ENCODE measurements at places on chromosomes 16 and 17.

DNA sequence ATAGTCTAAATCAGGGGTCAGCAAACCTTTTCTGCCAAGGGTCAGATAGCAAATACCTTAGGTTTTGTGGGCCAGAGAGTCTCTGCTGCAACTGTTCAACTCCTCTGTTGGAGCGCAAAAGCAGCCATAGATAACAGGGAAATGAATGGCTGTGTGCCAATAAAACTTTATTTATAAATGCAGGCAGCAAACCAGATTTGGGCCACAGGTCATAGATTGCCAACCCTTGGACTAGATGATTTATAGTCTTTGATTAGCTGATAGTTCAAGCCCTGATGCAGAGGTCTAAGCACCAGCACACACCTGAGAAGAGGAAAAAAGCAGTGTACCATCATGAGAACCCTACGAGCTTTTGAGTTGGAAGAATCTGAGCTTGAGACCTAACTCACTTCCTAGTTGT is 86.0 kb upstream of the DYNLRB2 start:
- DNase-seq = no peak

- DNase-seq = peak; percentile 20
Observed at GRCh38 chr17:4920351-4921048, 11.6 kb upstream of the GP1BA start.

DNA sequence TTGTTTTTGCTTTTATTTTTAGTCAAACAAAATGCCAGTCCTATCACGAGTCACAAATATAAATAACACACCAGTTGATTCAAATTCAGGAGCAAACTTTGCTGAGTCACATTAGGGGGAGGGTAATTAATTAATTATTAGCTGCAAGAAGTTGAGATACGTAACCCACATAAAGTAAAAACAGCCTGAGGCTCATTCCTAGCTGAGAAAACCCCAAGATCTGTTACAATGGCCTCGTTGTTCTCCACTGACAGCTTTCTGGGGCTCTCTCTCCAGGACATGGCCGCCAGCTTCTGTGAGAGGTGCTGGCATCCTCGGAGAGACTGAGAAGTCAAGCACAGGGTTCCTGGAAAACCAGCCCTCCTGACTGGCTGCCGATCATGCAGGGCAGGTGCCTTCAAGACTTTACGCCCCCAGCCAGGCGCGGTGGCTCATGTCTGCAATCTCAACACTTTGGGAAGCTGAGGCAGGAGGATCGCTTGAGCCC is 11.1 kb downstream of the RAB40B start:
- DNase-seq = no peak

- DNase-seq = no peak
Observed at GRCh38 chr17:21140911-21141310, 14.1 kb downstream of the DHRS7B start.

DNA sequence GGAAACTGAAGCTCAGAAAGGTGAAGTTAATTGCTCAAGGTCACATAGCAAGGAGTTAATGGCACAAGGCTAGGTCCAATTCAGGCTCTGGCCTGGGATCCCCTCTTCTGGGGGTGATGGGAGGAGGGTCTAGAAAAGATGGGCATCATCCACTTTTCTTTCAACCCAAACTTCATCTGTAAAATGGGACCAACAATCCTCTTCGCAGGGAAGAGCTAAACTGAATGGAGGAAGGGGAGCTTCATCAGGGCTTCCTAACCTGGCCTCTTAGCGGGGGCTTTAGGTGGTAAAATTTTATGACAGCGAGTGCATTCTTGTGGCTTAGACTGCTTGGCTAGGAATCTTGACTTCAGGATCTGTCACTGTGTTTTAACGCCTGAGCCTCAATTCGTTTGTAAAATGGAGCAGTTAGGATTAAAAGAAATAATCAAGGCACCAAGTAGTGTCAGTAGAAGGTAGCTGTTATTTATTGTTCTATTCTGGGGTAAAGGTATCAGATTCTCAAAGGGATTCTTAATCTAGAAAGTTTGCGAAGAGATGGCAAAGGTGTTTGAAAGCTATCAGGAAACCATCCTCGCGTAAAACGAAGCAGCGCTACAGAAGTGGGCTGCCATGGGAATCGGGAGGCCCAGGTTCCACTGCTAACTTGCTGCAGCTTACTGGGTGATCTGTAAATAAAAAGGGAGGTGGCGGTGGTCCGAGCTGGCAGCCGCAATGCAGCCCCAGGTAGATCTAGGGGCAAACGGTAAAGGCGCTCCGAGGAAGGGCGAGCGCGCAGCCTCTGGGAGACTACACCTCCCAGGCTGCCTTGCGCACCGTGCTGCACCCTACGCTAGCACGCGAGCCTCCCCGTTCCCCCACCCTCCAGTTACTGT is 1.5 kb upstream of the SRCAP start:
- no peak for DNase-seq

DNA sequence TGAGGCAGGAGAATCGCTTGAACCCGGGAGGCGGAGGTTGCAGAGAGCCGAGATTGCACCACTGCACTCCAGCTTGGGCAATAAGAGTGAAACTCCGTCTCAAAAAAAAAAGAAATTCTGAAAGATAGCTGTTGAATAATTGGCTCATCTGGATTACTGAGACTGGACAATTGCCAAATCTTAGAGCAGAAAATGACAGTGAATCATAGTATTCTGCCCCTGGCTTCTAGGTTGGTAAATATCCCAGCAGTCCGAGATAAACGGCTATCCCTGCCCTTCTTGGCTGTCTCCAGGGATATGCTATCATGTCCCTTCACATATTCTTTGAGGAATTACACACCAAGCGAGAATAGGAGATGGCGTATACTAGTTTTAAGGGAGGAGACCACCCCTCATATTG is 35.5 kb upstream of the METTL16 start:
- no peak for DNase-seq

GRCh38 chr17:42519546-42520491 is 16.2 kb upstream of the NAGLU start:
- DNase-seq = no peak

GRCh38 chr17:44780161-44780560 is 21.4 kb downstream of the ADAM11 start:
- DNase-seq = no peak

DNA sequence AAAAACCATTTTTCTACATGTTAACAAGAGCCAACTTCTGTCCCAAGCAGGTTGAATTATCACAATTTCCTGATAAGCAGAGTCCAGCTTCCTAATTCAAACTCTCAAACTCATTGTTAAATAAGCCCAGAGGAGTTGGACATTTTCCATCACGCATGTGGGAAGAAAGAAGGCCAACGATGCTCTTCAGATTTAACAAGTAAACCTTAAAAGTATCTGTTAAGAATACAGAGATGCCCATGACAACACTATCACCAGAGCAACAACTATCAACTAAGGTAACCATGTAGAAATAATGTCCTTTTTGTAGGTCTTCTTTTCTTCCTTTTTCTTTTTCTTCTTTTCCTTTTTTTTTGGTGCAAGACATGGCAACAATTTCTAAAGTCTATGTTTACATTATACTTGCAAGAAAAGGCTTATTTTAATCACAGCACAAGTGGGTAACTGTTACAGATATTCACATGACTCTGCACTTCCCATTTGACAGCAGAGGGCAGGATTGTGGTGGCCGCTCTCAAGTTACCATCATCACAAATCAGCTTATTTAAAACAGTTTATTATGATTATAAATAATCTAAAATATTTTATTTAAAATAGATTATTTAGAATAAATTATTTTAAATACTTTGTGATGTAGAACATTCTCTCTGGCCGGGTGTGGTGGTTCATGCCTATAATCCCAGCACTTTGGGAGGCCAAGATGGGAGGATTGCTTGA is 35.7 kb upstream of the DHRS7B start:
- no peak for DNase-seq

DNA sequence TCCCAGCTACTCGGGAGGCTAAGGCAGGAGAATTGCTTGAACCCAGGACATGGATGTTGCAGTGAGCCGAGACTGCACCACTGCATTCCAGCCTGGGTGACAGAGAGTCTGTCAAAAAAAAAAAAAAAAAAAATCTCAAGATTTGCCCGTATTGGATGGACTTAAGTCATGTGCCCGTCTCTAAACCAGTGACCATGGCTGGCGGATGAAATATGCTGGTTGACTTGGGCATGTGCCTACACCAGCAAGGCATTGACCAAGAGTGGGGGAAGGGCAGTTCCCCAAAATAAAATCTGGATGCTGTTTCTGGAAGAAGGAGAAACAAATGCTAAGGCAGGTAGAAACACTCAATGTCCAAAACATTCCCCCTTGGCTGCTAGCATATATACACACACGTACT is 21.5 kb upstream of the COL1A1 start:
- no peak for DNase-seq

DNA sequence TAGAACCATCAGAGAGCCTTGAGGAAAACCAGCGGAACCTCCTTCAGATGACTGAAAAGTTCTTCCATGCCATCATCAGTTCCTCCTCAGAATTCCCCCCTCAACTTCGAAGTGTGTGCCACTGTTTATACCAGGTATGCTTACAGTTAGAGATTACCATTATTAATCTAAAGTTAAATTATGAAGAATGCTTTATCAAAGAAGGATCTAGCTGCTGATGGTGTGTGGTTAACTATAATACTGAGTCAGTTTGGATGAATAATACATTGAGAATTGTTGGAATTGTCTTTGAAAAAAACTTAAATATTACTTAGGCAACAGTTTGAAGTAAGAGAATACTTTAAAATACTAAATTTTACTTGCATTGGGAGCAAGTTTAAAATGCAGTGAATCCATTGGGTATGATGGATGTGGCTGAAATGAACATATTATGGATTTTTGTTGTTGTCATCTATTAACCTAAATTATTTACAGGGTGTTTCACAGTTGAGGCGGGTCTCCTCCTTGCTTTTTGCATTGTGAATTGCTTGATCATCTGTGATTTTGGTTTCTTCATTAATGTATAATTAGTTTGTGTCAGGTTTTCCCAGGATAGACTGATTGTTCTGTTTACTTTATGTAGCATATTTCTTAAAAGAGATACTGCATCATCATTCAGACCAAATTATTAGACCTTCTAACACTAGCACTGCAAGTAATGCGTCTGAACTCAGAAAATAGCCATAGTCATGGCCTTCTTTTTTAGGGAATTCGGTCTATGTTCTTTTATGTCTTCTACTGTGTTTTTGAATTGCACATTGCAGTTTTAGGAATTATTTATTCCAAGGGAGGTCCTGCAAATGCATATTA is 47.8 kb downstream of the OMG start:
- no peak for DNase-seq

GRCh38 chr16:35173295-35173694 is 1713.9 kb downstream of the TP53TG3F start:
- no peak for DNase-seq
